Right ventricle myocardium inferior (tissue), 1 donor: ENCODE measurements at places on chromosomes 11 and 22. TPM values are rescaled to one million over a fixed set of nuclear protein-coding genes. Genes with fewer than 3 reads are reported as not detected.

The C11orf97 gene
- total RNA-seq: not detected

The GAB4 gene
- not detected for total RNA-seq

The HEPHL1 gene
- not detected for total RNA-seq

The ZBTB16 gene
- total RNA-seq: 78.1 TPM

The OR4D5 gene
- total RNA-seq: not detected

The CARS1 gene
- total RNA-seq: 17.2 TPM

The DEFB131B gene
- total RNA-seq: not detected

The TMPRSS13 gene
- not detected for total RNA-seq

The CRYBB2 gene
- not detected for total RNA-seq

The CNGA4 gene
- total RNA-seq: not detected

The ISX gene
- not detected for total RNA-seq

The LGALS12 gene
- total RNA-seq: 2.6 TPM

The KCNK4 gene
- not detected for total RNA-seq

The OR8J3 gene
- total RNA-seq: not detected

The TREH gene
- not detected for total RNA-seq

The BEST1 gene
- total RNA-seq: 1.9 TPM

- DNase-seq: peak; percentile 21
These were observed 6.9 kb downstream of the OSBPL5 start for GRCh38 chr11:3158131-3158591.

GRCh38 chr11:86793307-86793706 is 7.0 kb upstream of the PRSS23 start:
- no peak for DNase-seq

DNA sequence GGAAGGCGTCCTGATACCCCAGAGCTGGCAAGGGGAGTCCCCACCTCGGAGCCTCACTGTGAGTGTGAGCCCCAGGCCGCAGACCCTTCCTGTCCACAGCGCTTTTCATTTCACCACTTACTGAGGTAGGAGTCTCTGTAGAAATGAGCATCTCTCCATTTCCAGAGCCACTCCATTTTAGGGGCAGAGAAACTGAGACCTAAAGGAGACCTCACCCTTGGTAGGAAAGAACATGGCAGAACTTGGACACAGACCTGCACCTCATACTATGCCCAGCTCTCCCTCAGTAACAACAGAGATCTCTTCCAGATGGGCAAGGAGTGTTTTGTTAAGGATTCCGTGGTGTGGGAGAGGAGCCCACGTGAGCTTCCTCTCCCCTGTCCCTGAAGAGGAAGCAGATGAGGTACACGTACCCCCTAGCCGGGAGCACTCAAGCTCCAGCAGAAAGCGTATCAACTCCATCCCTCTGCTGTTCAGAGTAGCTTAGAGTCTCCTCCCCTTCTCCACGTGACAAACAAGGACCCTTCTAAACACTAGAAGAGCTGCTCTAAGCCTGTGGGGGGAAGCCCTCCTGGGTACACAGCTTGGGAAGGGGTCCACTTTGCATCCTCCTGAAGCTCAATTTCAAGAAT is 532 bp upstream of the VSIG2 start:
- no peak for DNase-seq

DNA sequence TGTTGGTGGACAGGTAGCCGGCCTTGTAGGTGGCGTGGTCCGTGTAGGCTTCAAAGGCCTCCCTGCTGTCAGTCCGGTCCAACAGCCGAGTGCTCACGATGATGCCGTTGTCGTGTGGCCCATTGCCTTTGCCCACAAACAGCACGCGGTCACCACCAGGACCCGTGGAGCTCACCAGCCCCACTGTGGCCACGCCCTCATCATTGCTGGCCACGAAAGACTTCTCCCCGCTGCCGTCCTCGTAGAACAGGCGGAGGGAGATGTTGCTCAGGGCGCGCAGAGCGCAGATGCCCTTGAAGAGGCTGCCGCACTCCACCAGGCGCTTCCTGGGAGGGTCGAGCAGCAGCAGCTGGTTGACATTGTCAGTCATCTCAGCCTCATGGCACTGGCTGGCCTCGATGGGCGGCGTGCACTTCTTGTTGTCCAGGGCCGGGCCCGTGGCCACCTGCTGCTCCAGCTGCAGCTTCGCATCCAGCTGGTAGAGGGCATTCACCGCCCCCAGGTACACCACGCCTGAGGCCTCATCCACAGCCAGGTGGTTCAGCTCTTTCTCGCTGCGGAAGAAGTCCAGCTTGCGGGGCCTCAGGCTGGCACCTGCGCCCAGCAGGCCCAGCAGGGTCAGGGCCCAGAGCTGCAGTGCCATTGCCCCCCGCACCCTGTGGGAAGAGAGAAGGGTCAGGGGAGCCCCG is 17.4 kb downstream of the PLXNB2 start:
- DNase-seq: no peak

GRCh38 chr22:43308836-43309235 is 34.3 kb downstream of the SCUBE1 start:
- peak; percentile 61 for DNase-seq

GRCh38 chr11:11747570-11747969 is 94.2 kb upstream of the USP47 start:
- no peak for DNase-seq

DNA sequence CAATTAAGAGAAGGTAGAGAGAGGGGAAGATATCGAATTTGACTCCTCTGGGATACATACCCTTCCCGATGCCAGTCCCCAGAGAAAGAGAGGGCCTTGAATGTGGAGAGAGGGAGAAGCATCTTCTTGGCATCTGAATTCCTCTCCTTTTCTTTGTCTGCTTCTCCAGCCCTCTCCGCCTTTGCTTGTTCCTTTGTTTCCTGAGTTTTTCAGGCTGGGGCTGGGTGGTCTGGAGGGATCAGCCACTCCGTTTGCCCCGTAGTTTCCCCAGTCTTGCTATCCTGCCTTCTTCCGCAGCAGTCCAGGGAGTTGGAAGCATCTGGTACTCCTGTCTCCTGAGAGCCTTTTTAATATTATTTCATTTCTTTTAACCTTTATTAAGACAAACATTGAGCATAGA is 107.1 kb upstream of the CADM1 start:
- DNase-seq: no peak

- DNase-seq: peak; percentile 91
These were observed 14.1 kb upstream of the MDK start for GRCh38 chr11:46367244-46367915.

GRCh38 chr11:70383664-70384565 is 14.4 kb upstream of the CTTN start:
- no peak for DNase-seq

- DNase-seq: no peak
These were observed 9.8 kb downstream of the MMP20 start for GRCh38 chr11:102615077-102615893.

DNA sequence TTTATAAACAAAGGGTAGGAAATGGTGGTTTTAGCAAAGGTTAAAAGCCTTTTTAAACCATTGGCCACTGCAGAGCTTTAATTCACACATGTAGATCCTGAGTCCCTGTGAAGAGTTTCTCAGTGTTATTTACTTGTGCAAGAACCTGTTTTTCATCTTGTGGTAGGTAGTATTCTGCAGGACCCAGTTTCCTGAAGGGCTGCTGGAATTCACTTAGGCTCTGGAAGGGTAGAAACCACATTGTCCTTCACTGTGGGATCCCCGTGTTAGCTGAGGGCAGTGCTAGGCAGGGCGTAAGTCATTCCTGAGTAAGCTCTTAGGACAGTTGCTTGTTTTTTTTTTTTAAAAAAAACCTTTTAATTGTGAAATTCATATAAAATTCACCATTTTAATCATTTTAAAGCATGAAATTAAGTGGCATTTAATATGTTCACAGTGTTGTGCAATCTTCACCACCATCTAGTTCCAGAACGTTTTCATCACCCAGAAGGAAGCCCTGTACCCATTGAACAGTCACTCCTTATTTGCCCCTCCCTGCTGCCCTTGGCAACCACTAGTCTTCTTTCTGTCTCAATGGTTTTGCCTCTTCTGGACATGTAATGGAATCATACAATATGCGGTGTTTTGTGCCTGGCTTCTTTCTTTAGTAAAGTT is 77.7 kb downstream of the C22orf31 start:
- DNase-seq: no peak

DNA sequence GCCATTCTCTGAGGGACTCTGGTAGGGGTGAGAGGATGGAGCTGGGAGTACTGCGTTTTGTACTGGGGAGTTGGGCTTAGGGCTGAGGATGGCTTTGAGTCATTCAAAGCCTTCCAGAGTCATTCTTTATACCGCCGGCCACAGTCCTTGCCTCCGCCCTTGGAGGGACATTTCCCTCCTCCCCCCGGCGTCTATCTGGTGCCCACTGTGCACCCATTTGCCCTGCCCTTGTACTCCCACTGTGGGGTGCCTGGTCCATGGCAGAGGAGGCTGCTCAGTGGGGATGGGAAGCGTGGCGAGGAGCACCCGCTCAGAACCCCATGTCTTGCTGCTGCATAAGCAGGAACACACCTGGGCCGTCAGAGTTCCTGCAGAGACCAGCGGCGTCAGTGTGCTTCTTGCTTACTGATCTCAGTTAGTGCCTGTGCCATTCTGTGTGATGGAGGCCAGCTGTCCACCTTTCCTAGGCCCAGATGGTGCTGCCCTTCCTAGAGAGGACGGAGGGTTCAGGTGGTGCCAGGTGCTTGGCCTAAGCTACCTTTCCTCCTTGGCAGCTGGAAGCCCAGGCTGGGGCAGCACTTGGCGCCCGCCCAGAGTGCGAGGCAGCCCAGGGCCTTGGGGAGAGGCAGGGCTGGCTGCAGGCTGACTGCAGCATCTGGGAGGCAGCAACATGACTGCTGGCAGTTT is 23.3 kb upstream of the TMEM191C start:
- no peak for DNase-seq

DNA sequence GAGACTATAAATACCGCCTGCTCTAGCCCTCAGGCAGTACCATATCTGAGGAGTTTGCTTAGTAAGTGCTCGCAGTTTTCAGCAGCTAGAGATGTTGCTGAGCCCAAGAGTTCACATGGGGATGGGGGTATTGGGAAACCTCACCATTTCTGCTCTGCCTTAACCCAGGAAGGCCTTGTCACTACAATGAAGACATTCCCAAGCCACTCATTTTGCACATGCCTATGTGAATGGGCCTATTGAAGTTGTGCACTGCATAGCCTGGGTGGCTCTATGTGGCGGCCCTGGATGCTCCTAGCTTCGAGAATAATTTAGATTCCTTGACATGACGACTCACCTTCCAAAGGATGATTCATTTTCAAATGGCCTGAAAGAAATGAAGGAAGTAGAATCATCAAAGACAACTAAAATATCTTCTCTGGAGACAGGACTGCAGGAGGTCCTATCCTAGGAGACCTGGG is 163.4 kb downstream of the ADAMTS15 start:
- DNase-seq: no peak

- DNase-seq: peak; percentile 62
These were observed 661 bp downstream of the ADAMTS8 start for GRCh38 chr11:130427581-130428315.

GRCh38 chr11:77259641-77260040 is 41.8 kb downstream of the GDPD4 start:
- no peak for DNase-seq

- no peak for DNase-seq
These were observed 204.5 kb downstream of the LRRC4C start for GRCh38 chr11:41254966-41255365.

DNA sequence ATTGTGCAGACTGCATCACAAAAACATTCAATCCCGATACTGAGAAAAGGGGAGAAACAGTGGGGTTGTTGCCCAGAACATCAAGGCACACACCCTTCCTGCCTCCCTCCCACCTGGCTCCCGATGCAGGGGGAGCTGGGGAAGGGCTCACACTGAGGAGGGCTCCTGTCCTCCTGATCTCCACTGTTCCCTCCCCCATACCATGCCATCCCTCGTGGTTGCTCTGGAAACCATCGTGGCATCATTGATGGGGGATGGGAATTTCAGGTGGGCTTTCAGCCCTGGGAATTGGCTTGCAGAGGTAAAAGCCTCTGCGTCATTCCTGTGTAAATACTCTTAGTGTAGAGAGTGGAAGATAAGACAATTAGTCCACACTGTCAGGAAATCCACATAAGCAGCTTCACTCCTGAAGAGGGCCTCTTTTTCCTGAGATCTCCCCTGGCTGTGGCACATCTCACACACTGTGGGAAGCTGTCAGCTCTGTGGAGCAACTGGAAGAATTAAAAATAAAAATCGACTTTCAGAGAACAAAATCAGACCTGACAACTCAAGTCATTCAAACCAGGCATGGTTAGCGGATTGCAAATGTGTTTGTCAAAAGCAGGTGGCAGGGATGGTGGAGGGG is 176.0 kb downstream of the CHST1 start:
- no peak for DNase-seq

DNA sequence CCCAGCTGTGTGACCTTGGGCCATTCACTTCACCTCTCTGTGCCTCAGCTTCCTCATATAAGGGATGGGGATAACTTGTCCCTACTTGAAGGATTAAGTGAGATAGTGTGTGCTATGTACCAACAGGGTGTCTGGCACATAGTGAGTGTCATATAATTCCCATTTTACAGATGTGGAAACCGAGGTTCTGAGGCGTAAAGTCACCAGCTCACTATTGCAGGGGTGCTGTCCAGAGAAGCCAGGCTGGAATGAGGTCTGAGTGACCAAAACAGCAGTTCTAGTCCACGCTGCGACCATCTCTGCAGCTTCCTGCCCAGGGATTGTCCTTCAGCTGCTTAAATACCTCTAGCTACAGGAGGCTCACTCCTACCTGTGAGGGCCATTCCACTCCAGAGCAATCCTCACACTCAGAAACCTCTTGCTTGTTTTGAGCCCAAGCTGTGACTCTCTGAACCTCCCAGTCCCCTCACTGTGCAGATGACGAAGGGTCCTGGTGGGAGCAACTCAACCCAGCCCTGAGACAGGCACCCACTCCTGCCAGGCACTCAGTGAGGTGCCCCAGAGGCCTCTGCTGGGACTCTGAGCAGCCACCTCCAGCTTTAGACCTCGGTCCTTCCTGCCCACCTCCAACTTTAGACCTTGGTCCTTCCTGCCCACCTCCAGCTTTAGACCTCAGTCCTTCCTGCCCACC is 5.8 kb downstream of the MB start:
- DNase-seq: peak; percentile 61
